Chondrocyte (in vitro differentiated cells): ENCODE measurements at places on chromosomes 5 and 9. TPM values are rescaled to one million over a fixed set of nuclear protein-coding genes. Genes with fewer than 3 reads are reported as not detected.
A peak's percentile ranks its signal among the peaks of the same experiment; 100 is the strongest.

DNA sequence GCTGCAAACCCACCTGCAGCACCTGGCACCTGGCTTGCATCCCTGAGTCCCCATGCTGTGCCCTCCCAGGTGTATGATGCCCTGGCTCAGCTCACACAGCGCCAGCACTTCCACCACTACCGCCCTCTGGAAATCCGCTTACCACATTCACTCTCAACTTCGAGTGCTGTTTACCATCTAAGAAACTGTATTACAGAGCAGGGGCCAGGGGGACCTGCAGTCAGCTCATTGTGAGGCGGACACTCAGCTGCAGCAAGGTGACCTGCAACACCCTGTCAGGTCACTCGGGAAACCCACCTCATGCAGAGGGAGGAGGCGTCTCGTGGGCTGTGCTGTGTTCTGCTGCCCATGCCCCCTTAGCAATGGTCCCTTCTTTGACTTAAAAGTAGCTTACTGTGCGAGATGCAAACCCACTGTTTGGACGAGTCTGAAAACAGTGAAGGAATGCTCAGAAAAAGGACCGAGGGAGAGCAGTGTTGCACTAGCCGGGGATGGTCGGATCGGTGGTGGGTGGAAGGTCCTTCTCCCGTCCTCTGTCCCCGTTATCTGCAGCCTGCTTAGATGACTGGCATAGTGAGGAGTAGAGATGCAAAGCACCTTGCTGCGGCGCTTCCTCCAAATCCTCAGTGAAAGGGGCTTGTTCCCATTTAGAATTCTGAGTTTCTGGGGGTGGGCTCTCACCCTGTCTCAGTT, 55.2 kb upstream of the CTSL start:
- peaks cover 2% of the 10 kb centered on the region for H3K4me1 ChIP-seq
- no peak overlapping the region for H3K27ac ChIP-seq
- H3K36me3 ChIP-seq = peaks cover 24% of the 10 kb centered on the region
- no peak overlapping the region for H3K4me3 ChIP-seq
- H3K27me3 ChIP-seq = no peaks in the 10 kb centered on the region
- DNase-seq = no peak

GRCh38 chr5:180809403-180810209, 7.0 kb upstream of the MGAT1 start:
- H3K4me3 ChIP-seq = peak overlapping the region; percentile 92
- H3K36me3 ChIP-seq = no peaks in the 10 kb centered on the region
- no peaks in the 10 kb centered on the region for H3K27me3 ChIP-seq

DNA sequence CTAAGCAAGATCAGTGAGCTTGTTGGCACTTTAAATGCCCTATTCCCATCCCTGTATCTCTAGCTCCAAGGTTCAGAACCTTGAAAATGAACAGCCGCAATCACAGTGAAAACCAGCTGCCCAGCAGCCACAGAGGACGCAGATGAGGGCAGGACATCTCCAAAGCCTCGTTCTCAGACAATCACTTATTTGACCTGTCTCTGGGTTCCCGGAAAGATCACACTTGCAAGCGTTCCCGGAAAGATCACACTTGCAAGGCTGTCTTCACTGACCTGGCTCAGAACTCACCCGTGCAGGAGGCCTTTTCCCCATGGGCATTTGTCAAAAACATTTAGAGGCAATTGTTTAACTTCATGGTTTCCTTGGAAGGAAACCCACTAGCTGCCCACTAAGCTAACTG, 25.7 kb downstream of the IPPK start:
- no peaks in the 10 kb centered on the region for H3K27me3 ChIP-seq
- DNase-seq = no peak
- H3K36me3 ChIP-seq = peaks cover 53% of the 10 kb centered on the region
- no peaks in the 10 kb centered on the region for H3K4me1 ChIP-seq
- no peak overlapping the region for H3K4me3 ChIP-seq
- H3K27ac ChIP-seq = no peak overlapping the region

DNA sequence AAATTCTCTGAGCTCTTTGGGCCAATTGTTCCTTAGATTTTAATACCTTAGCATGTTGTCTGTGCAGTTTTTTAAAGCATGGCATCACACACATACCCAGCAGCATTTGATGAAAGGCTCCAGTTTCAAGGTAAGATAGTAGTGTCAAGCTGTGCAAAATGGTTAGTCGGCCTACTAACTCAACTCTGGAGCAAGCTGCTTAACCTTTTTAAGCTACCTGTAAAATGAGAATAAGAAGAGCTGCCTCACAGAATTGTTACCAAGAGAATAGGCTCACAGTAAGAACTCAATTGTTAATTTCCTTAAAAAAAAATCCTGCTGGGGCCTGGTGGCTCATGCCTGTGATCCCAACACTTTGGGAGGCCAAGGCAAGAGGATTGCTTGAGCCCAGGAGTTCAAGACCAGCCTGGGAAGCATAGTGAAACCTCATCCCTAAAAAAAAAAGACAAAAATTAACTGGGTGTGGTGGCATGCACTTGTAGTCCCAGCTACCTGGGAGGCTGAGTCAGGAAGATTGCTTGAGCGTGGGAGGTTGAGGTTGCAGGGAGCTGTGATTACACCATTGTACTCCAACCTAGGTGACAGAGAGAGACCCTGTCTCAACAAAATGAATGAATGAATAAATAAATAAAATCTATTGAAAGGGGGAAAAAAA, 96.5 kb downstream of the IQGAP2 start:
- no peak overlapping the region for H3K4me3 ChIP-seq
- no peaks in the 10 kb centered on the region for H3K27me3 ChIP-seq
- no peak overlapping the region for H3K27ac ChIP-seq
- H3K36me3 ChIP-seq = no peaks in the 10 kb centered on the region
- H3K4me1 ChIP-seq = peaks cover 14% of the 10 kb centered on the region

DNA sequence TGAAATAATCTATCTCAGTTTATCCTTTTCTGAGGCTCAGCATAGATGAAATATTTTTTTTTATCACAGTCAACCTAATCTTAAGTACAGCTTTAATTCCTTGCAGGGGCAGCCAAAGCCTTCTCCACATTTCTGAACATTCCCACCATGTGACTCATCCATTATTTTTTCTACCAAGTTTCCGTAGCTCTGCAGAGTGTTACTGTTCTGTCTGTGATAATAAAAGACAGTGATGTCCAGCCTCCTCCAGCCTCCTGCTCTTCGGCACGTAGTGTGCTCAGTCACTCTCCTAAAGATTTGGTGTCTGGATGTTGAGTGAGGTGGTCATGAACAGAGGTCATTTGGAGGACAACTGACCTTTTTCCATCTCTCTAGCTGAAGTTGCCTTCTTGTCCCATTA, 338.1 kb upstream of the ADAMTS16 start:
- peaks cover 4% of the 10 kb centered on the region for H3K36me3 ChIP-seq
- peak overlapping the region; percentile 34 for H3K27ac ChIP-seq
- no peaks in the 10 kb centered on the region for H3K27me3 ChIP-seq
- H3K4me1 ChIP-seq = peaks cover 27% of the 10 kb centered on the region
- H3K4me3 ChIP-seq = no peak overlapping the region
- no peak for DNase-seq

GRCh38 chr5:160359816-160360215, 10.6 kb downstream of the C1QTNF2 start:
- H3K4me1 ChIP-seq = peaks cover 13% of the 10 kb centered on the region
- H3K27me3 ChIP-seq = no peaks in the 10 kb centered on the region
- H3K4me3 ChIP-seq = no peak overlapping the region

- H3K27ac ChIP-seq = no peak overlapping the region
- no peaks in the 10 kb centered on the region for H3K27me3 ChIP-seq
- no peak overlapping the region for H3K4me3 ChIP-seq
- DNase-seq = no peak
- no peaks in the 10 kb centered on the region for H3K4me1 ChIP-seq
- H3K36me3 ChIP-seq = no peaks in the 10 kb centered on the region
Measured at GRCh38 chr5:128763321-128763720, 202.0 kb upstream of the SLC27A6 start.

GRCh38 chr9:93133681-93134014, 403 bp downstream of the NINJ1 start:
- peak overlapping the region; percentile 93 for H3K27ac ChIP-seq
- peak; percentile 89 for DNase-seq
- H3K4me1 ChIP-seq = peaks cover 48% of the 10 kb centered on the region
- H3K27me3 ChIP-seq = no peaks in the 10 kb centered on the region
- H3K36me3 ChIP-seq = no peaks in the 10 kb centered on the region
- peak overlapping the region; percentile 86 for H3K4me3 ChIP-seq

GRCh38 chr9:32419921-32420320, 35.5 kb downstream of the ACO1 start:
- DNase-seq = no peak
- no peaks in the 10 kb centered on the region for H3K27me3 ChIP-seq
- H3K36me3 ChIP-seq = peaks cover 45% of the 10 kb centered on the region
- no peak overlapping the region for H3K27ac ChIP-seq
- no peak overlapping the region for H3K4me3 ChIP-seq

The PCDHGB1 gene
- 2.4 to 2.7 TPM (median 2.7 TPM) in 3 replicates for total RNA-seq

The KCNV2 gene
- total RNA-seq = not detected in 3 replicates

The EDIL3 gene
- 562 to 605 TPM (median 604 TPM) in 3 replicates for total RNA-seq

The EXOSC2 gene
- total RNA-seq = 15.6 to 27.7 TPM (median 16.2 TPM) in 3 replicates

The PCDHB4 gene
- total RNA-seq = 2.0 to 5.4 TPM (median 2.0 TPM) in 3 replicates

The LCN9 gene
- 1.8 to 2.0 TPM in 2 of 3 replicates, not detected in the other for total RNA-seq
